ENCODE measurements at places on chromosomes 12 and 14.

- DNase-seq, result no peak
Measured at GRCh38 chr12:113445544-113446171, 23.5 kb downstream of the SDSL start.

- DNase-seq, result no peak
Measured at GRCh38 chr12:62192903-62193250, 67.3 kb upstream of the USP15 start.

- no peak for DNase-seq
Measured at GRCh38 chr12:96271469-96272199, 77.5 kb downstream of the ELK3 start.

GRCh38 chr14:85178864-85179263 is 351.1 kb upstream of the FLRT2 start:
- DNase-seq, result no peak

- DNase-seq, result no peak
Measured at GRCh38 chr14:105394714-105395537, 3.4 kb upstream of the TEX22 start.

GRCh38 chr12:94616203-94616729 is 34.1 kb downstream of the TMCC3 start:
- DNase-seq, result no peak

DNA sequence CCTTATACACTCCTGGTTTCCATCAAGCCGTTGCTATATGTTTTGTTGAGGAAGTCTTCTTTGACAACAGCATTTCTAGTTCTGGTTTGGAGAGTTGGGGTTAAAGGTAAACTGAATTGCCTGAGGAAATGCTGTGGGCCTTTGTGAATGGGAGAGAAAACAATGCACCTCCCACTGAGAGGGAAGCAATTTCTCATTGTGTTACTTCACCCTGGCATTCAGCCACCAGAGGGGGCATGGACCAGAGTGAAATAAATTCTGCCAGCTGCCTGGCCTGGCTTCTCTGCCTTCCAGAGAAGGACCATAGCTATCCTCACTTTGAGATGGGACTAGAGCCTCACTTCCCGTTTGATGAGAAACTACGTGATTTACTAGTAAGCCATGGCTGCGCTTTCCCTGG is 475.3 kb downstream of the EGLN3 start:
- DNase-seq, result peak; percentile 57

DNA sequence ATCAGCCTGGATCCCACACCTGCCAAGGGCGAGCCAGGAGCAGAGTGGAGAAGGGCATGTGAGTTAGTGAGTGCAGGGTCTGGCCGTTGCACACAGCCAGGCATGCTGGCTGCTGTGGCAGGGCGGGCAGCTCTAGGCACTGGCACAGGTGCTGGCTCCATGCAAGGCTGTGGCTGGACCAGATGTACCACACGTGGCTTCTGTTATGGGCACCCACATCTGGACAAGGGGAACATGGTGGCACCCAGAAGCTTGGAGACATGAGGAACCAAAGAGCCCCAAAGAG is 20.1 kb downstream of the SERPINA3 start:
- no peak for DNase-seq

GRCh38 chr12:6091786-6092566 is 32.5 kb downstream of the VWF start:
- DNase-seq, result no peak

DNA sequence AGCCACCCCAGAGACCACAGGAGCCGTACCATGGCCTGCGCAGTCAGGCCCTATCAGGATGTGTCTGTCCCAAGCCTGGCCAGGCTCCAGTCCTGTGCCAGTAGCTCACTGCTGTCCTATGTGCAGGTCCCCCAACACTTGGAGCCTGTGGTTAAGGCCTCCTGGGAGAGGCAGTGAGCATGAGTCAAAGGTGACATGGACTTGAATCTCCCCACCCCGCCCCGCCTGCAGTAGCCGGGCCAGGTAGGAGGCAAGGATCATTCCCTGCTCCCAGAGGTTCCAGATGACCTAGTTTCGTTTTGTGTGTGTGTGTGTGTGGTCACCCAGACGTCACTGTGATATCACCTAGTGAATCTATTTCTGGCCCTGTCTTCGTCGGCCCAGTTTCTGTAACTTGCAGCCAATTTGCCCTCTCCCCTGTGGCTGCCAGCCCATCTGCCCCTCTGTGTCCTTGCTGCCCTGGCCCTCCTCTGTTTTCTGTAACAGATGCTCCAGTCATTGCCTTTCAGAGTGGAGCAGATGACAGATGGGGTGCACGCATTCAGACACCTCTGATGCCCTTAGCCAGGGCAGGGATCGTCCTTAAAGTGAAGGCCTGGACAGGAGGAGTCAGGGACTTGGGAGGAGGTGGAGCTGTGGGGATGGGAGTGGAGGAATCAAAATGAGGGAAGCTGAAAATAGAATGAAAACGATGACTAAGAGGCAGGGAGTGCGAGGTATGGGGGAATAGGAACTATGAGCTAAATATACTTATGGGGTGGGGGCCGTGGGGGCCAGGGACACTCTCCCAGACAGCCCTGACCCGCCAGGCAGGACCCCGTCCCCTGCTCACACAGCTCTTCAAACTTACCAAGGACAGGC is 37.4 kb downstream of the SLC6A12 start:
- peak; percentile 94 for DNase-seq

DNA sequence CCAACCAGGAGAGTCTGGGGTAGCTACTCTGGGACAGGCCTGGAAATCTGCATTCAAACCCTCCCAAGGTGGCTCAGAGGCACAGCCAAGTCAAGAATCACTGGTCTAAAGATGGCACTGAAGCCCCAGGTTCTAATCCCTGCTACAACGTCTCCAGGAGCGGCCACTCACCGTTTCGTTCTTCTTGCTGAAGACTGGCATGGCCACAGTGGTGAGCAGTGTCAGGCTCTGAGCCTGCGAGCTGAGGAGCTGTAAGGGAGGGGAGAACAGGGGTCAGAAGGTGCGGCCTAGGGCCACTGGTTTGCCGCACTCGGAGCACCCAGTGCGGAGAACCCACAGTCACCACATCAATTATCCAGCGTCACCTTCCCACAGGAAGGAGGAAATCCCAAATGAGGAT is 38.8 kb downstream of the CACNA2D4 start:
- DNase-seq, result no peak

DNA sequence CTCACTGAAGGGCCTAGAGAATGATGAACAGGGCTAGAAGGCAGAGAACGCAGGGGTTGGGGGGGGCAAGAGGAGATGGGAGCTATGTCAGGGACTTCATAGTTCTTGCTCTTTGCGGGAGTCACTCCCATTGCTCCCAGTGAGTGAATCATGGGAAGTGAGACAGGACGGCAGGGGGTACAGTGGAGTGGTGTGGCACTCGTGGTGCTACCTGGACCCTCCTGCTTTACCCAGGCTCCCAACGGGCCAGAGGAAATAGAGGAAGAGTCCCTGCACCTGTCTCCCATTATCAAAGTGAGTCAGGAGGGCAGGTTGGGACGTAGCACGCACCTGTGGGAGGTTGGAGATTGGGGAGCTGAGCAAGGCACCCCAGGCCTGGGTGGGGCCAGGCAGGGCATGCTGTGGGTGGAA is 1.3 kb upstream of the KRT8 start:
- no peak for DNase-seq

DNA sequence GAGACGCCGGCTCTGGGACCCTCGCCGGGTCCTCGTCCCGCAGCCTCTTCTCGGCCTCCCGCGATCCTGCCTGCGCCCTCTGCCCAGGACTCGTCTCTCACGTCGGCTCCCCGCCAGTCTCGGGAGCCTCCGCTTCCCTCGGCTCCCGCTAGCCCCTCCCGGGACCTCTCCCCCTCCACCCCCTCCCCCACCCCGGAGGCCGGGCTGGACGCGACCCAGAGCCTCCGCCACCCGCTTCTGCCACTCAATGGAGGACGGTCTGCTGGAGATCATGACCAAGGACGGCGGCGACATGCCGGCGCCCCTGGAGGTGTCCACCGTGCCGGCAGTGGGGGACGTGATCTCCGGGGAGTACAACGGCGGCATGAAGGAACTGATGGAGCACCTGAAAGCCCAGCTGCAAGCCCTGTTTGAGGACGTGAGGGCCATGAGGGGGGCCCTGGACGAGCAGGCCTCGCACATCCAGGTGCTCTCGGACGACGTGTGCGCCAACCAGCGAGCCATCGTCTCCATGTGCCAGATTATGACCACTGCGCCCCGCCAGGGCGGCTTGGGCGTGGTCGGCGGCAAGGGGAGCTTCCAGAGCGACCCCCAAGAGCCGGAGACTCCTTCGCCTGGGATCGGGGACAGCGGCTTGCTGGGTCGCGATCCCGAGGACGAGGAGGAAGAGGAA is 568 bp downstream of the CCDC184 start:
- no peak for DNase-seq

DNA sequence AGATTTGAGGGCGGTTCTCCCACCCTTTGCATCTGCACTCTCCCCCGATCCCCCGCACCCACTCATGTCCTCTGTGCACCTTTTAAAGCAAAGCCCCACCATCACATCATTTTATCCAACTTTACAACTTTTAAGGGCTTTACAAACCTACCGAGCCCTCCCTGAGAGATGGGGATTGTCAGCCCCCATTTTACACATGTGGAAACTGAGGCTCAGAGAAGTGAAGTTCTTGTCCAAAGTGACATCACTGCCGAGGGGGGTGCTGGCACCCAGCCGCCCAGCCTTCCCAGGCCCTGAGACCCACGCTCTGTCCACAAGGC is 334.2 kb downstream of the MED13L start:
- no peak for DNase-seq

DNA sequence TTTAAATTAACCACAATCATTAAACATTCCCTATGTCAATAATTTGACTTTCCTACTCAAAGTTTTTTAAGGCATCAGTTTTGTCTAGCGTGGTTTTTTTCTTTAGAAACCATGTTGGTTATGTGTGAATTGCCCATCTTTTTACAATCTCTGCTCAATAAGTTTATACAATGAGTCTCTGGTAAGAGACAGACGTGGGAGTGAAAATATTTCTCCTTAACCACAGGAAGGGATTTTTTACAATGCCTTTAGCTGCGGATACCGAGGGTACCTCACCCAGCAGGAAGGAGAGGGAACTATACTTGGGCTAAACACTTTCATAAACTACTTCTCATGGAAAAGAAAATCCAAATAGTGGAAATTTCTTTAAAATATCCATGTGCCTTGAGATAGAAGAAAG is 191.4 kb upstream of the BCL2L14 start:
- no peak for DNase-seq

- no peak for DNase-seq
Measured at GRCh38 chr12:30823764-30824163, 69.0 kb upstream of the CAPRIN2 start.

DNA sequence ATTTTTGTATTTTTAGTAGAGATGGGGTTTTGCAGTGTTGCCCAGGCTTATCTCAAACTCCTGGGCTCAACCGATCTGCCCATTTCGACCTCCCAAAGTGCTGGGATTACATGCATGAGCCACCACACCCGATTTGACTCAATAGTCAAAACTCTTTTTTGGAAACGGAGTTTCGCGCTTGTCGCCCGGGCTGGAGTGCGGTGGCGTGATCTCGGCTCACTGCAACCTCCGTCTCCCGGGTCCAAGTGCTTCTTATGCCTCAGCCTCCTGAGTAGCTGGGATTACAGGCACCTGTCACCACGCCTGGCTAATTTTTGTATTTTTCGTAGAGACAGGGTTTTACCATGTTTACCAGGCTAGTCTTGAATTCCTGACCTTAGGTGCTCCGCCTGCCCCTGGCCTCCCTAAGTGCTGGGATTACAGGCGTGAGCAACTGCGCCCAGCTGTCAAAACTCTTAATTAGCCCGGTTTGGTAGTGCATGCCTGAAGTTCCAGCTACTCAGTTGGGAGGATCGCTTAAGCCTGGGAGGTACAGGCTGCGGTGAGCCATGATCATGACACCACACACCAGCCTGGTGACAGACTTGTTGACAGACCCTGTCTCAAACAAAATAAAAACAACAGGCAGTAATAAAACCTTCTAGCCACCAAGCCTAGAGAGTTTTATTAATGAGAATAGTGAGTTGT is 12.4 kb downstream of the MED21 start:
- DNase-seq, result peak; percentile 82

GRCh38 chr12:120668091-120668867 is 18.7 kb upstream of the MLEC start:
- DNase-seq, result no peak

DNA sequence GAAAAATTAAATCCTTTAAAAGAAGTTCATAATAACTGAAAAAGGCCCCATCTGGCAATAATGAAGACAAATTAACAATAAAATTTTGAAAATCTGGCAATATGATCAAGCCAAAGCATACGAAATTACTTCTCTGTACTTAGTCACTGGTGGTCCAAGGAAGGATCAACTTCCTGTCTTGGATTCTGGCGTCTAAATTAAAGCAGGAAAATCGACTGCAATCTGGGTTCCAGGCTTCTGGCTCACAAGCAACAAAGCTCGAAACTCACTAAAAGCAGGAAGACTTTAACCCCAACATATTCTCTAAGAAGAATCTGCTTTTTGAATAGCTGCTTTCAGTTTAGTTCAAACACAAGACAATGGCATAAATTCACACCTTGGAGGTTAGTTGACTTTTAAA is 49.7 kb downstream of the LRIG3 start:
- no peak for DNase-seq

DNA sequence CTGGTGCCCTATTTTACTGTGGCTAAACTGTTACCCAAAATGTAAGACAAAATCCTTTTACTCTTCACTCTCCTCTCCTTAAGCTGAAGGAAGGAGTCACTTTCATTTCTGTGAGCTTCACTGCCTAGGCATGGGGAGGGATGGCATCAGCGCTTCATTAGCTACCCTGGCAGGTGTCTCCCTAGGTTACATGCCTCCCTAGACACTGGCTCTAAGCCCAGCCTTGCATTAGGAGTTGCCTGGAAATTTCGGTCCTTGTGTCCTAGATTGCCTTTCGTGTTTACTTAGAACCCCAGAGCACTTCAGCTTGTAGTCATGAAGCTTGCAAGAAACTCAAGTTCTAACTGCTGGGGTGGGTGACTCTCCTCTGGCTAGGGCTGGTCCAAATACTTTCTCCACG is 520.5 kb upstream of the STXBP6 start:
- no peak for DNase-seq

DNA sequence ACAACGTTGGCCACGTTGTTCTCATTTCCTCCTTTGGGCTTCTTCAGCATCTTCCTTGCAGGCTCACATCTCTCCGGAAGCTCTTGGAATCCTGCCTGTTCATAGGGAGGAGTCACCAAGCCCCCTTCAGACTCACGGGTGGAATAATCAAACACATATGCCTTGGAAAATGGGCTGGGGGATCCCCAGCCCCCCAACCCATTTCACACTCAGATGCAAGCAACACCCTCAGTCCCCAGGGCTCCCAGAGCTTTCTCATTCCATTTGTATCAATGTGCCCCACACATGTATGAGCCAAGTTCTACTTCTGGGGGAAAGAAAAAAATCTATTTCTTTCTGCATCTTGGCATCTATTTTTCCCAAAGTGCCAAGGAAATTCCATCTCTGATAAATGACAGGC is 33.1 kb downstream of the WSCD2 start:
- DNase-seq, result no peak

All from WERI-Rb-1 (cell line).